Kidney epithelial cell (primary cell): ENCODE measurements at places on chromosomes 3 and 15. TPM values are rescaled to one million over a fixed set of nuclear protein-coding genes. Genes with fewer than 3 reads are reported as not detected.

The ATP8B4 gene
- 0.25 and 0.82 TPM in 2 replicates for total RNA-seq

The AGBL1 gene
- not detected in 2 replicates for total RNA-seq

- DNase-seq: no peak
Measured at GRCh38 chr3:185188816-185189215, 36.0 kb upstream of the C3orf70 start.

DNA sequence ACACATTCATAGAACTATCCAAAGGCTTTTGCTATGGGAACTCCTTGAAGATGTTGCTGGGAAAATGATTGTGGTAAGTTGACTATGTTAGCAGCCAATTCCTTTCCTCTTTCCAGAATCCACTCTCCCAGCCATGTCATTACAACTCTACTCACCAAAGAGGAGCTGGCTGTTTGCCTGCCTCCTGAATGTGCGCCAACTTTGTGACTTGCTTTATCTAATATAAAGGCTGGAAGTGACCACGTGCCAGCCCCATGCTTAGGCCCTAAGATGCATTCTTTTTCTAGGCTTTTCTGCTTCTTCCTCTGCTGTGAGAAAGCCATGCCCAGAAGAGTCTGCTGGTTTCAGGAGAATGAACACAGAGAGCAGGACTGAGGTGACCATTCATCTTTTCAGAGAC lies 182.2 kb downstream of the GABRB3 start:
- no peak for DNase-seq
